Activated T-cell treated with anti-CD3 and anti-CD28 coated beads for 4 hours (primary cell): ENCODE measurements at places on chromosomes 16 and 17.

- no peak for DNase-seq
Measured at GRCh38 chr16:56970934-56971767, 9.4 kb downstream of the CETP start.

- no peak for DNase-seq
Measured at GRCh38 chr17:604765-605164, 109.9 kb downstream of the VPS53 start.

DNA sequence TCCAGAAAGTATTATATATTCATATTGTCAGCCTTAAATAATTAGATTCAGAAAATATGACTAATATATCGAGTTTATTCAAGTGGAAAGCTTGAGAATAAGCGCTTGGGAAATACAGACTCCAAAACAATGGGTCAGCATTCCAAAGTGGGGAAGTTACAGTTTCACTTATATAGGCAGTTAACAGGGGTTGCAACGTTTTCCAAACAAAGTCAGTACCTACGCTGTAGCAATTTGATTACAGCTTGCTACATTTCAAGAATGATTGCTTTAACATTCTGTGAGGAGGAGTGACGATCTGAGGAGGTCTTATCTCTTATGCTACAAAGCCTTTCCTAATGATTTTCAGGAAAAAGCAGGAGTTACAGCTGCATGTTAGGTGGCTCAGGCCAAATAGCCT lies 34.2 kb upstream of the HS3ST3A1 start:
- no peak for DNase-seq

GRCh38 chr17:77424585-77425344 lies 284.0 kb downstream of the SEC14L1 start:
- no peak for DNase-seq

- no peak for DNase-seq
Measured at GRCh38 chr17:73782641-73783381, 138.6 kb upstream of the SDK2 start.

- no peak for DNase-seq
Measured at GRCh38 chr16:89407282-89407924, 83.0 kb downstream of the ANKRD11 start.

- DNase-seq: no peak
Measured at GRCh38 chr17:82120148-82120547, 22.1 kb upstream of the FASN start.

DNA sequence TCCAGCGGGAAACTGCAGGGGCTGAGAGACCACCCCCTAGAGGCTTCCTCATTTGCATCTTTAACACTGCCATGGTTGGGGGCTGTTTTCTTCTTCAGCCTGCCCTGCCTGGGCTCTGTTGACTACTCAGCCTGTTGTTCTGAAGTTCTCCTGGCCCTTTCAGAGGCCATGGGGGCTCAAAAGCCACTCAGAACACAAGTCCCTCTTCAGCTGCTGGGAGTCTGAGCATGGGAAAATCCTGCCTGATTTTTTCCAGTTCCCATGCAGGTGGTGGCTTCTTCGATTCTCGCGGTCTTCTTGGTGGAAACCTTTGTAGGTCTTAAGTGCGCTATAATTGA lies 36.3 kb downstream of the PLCG2 start:
- no peak for DNase-seq

DNA sequence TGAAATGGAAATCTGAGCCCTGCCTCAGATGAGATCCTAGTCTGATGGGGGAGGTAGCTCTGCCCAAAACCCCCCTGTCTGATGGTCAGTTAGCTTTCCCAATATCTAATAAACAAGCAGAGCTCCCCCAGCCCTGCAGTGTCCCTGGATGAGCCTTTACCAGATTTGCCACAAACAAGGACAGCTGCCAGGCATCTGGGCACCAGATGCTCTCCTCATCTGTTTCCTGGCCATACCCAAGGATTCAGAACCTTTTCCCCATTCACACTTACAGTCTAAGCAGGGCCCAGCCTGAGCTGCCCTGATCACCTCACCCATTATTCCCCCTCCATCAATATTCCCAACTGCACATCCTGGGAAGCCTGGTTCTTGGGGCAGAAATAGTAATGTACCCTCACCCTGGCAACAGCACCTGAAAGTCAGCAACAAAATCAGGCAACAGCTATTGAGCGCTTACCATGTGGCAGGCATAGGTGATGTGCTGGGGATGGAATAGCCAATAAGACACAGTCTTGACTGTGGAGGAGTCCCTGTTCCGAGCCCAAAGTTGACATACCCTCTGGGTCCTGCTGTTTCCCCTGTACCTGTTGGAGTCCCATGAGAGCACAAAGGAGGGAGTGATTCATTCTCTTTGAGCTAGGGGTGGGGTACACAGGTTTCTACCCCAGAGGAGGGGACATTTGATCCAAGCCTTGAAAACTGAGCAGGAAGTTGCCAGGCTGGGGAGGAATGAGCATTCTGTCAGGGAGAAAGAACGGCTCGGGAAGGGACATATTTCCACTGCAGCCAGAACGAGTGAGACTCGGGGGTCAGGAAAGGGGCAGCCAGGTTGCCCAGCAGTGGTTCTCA lies 147.4 kb downstream of the TMEM132E start:
- DNase-seq: no peak

DNA sequence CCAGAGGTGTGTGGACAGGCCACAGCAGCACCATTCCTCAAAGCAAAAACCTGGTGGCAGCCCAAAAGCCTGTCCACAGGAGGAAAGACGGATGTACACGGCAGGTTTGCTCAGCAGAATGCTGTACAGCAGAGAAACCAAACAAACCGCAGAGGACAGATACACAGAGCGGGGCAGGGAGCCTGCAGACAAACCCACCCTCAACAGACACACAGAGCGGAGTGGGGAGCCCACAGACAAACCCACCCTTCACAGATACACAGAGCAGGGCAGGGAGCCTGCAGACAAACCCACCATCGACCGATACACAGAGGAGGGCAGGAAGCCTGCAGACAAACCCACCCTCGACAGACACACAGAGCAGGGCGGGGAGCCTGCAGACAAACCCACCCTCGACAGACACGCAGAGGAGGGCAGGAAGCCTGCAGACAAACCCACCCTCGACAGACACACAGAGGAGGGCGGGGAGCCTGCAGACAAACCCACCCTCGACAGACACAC lies 53.0 kb upstream of the METRNL start:
- no peak for DNase-seq

DNA sequence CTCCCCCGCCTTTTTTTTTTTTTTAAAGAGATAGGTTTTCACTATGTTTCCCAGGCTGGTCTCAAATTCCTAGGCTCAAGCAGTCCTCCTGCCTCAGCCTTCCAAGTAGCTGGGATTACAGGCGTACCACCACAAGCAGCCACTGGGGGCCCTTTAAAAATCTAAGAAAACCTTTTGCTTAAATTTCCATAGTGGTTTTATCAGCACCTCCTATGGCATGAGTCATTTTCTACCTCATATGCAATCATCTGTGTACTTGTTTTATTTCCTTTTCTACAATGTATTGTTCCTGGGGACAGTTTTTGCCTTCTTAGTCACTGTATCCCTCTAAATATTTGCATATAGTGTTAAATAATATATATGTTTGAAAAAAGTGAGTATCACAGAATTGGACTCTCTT lies 29.2 kb downstream of the GNA13 start:
- DNase-seq: peak; percentile 36

- DNase-seq: no peak
Measured at GRCh38 chr17:70552982-70553334, 383.6 kb downstream of the KCNJ2 start.

DNA sequence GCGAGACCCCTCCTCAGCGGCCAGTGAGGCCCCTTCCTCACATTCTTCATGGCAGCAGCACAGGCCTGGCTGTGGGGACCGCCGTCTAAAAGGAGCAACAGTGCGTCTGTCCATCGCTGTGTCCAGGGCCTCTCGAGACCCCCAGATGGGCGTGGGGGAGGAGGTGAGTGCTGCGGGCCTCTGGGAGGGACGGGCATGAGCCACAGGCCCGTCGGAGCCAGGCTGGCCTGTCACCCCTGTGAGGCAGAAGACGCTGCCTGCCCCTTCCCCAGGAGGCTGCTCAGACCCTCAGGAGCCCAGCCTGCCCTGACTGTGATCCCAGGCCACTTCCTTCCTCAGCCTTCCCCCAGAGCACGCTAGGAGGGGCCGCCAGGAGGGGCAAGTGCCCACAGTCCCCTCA lies 2.1 kb upstream of the PYCR1 start:
- DNase-seq: no peak
